ENCODE measurements at places on chromosomes 16 and 17.

- no peak for DNase-seq
Observed at GRCh38 chr16:25625620-25626019, 66.1 kb upstream of the HS3ST4 start.

DNA sequence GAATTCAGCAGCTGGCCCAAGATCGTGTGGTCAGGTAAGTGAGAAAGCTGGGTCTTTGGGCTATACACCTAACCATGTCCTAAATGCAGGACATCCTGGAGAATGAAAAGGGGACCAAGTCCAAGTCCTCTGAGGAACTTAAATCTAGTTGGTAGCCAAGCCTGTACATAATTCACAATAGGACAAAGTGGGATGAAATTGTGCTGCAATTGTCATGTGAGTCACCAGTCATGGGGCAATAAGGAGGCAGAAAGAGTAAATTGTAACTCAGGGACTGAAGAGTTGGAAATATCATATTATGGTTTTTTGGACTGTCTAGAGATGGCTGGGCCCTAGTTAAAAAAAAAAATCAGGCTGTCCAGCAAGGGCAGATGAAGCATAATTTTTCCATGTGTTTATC, 202.6 kb downstream of the CYLD start:
- no peak for DNase-seq

- DNase-seq: no peak
Observed at GRCh38 chr16:85729452-85730185, 21.3 kb downstream of the C16orf74 start.

DNA sequence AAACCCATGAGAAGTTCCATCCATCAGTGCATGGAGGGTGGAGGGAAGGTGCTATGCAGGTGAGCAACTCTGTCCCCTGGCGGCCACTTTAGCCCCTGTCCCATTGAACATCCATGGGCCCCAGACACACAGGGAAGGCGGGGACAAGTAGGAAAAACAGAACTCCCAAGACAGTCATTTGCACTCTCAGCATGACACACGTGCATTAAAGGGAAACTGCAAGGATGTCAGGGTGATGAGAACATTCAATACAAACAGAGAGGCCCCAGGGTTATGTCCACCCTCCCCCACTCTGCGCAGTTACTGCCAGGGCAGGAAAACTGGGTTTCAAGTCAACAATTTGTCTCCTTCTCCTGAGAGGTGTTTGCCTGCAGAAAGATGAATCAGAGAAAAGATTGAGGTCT, 44.0 kb upstream of the AKTIP start:
- no peak for DNase-seq

GRCh38 chr17:64335486-64335885, 55.2 kb downstream of the PECAM1 start:
- no peak for DNase-seq

- DNase-seq: no peak
Observed at GRCh38 chr16:66845791-66846221, 1.6 kb downstream of the CA7 start.

DNA sequence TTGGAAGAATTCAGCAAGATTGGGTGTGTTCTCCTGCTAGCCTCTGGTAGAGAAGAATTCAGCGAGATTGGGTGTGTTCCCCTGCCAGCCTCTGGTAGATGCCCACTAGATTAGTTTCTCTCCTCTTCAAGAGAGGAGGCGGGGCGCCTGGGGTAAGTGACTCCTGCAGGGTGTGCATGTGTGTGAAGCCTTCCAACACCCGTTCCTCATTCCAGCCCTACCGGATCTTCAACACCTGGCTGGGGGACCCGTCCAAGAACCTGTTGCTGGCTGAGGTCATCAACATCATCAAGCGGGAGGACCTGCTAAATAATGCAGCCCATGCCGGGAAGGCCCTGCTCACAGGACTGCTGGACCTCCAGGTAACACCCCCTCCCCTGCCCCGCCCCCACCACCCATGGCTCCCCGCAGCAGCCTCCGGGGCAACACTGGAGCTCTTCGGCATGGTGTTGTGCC, 21.3 kb downstream of the TMEM186 start:
- no peak for DNase-seq

DNA sequence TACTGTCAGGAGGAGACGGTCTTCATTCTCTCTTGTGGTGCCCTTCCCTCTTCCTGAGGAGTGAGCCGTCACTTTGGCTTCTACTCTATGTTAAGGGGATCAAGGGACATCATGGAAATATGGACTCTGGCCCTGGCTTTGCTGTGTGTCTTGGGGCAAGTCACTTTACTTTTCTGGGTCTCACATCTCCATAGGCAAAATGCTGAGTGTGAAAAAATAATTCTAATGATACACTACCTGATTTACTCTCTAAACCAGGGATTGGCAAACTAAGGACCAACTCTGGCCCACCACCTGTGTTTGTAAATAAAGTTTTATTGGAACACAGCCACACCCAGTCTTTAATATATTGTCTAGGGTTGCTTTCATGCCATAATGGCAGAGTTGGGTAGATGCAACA, 548.7 kb upstream of the CDH5 start:
- DNase-seq: no peak
